EH (cell line): ENCODE measurements at places on chromosomes 5 and 9.
A peak's percentile ranks its signal among the peaks of the same experiment; 100 is the strongest.

- no peak for DNase-seq
These were observed 121.4 kb downstream of the CMYA5 start for GRCh38 chr5:79811081-79811480.

DNA sequence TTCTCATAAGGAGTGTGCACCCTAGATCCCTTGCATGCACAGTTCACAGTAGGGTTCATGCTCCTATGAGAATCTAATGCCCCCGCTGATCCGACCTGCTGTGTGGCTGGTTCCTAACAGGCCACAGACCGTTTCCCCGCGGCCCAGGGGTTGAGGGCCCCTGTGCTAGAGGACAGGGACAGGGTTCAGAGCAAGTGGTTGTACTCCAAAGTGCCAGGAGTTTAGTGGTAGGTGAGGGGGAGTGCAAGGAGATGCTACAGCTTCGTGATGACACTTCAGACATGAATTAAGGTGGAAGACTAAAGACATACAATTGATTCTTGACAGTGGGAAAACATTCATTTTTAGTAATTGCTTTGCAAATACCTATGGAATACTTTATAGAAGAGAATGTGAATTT, 40.5 kb downstream of the SNX24 start:
- no peak for DNase-seq

- DNase-seq, result no peak
These were observed 38.7 kb downstream of the CXXC5 start for GRCh38 chr5:139686706-139687441.

- DNase-seq, result peak; percentile 4
These were observed 109.5 kb downstream of the GADD45G start for GRCh38 chr9:89714321-89714720.

DNA sequence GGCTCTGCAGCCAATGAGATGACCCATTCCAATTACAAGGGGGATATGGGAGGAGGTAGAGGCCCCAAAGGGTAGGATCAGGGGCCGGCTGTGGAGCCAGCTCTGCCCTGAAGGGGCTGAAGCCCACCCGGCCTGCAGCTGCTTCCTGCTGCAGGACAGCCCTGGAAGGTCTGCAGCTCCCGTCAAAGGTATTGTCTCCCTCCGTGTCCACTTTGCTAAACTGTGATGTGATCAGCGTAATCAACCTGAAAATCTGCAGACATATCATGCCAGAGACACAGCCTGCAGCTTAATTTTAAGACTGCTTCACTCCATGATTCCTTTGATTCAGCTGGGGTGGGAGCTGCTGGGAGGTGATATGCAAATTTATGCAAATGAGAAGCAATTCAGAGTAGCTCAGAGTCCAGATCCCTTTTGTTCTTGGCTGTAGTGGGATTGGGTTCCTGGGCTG, 90.7 kb downstream of the GADD45G start:
- DNase-seq, result no peak

DNA sequence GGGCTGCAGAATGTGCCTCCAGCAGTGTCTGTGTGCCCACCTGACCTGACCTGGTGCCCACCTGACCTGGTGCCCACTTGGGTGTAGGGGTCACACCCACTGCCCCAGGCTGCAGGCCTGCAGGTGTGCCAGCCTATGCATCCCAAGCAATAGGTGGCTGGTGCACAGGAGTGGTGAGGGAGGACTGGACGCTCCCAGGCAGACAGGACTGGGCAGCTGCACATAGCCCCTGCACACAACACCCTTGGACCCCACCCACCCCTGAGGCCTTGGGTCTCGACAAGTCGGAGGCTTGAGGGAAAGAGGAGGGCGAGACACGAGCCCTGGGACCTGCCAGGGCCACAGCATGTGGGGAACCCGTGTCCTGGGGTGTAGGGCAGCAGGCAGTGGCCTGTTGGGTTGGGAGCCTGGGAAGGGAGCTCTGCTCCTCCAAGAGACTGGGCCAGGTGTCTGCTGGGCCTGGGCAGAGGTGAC, 10.8 kb upstream of the NRARP start:
- no peak for DNase-seq

GRCh38 chr9:120729791-120730241, 15.5 kb upstream of the MEGF9 start:
- no peak for DNase-seq

GRCh38 chr9:78549711-78550110, 252.8 kb downstream of the PSAT1 start:
- peak; percentile 60 for DNase-seq

DNA sequence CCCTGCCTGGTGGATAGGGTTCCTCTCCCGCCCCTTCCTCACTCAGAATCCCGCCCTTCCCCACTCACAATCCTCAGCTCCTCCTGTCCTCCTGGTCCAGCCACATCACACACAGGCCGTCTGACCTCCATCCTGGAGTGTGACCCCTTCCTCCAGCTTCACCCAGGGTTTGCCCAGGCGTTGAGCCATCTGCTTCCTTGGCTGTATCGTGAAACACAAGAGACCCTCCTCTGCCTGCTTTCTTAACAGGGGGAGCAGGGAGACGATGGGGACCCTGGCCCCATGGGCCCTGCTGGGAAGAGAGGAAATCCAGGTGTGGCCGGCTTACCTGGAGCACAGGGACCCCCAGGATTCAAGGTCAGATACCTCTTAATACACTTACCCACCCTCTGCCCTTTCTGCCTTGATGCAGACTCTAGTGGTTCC, 32.3 kb upstream of the ORM1 start:
- no peak for DNase-seq

- peak; percentile 65 for DNase-seq
These were observed 355.9 kb upstream of the TLE4 start for GRCh38 chr9:79215821-79216220.

DNA sequence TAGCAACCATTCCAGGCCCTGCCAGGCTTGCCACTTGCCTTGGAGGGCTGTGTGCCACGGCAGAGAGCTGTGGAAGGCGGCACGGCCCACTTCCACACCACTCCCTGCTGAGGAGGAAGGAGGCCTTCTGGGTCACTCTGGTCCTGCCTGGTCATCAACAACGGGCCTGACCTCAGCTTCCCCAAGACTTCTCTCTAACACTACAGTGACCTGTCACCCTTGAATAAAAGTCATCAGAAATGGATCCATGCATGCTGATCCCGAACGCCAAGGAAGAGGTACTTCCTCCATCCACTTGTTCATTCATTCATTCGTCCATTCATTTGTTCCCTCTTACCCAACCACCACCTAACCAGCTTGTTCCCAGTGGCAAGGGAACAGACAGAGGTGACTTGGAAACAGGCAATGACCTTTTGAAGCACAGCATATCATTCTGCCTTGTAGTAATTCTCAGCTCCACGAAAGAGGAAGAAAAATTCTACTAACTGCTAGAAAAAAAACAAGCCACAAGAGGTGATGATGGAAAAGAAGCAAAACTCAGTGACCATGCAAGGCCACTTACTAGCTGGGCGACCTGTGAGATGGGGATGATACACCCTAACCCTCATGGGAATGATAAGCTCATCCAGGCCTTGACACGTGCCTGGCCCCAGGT, 58.6 kb downstream of the STK10 start:
- no peak for DNase-seq

- DNase-seq, result no peak
These were observed 15.8 kb downstream of the UBE2QL1 start for GRCh38 chr5:6464441-6464840.

DNA sequence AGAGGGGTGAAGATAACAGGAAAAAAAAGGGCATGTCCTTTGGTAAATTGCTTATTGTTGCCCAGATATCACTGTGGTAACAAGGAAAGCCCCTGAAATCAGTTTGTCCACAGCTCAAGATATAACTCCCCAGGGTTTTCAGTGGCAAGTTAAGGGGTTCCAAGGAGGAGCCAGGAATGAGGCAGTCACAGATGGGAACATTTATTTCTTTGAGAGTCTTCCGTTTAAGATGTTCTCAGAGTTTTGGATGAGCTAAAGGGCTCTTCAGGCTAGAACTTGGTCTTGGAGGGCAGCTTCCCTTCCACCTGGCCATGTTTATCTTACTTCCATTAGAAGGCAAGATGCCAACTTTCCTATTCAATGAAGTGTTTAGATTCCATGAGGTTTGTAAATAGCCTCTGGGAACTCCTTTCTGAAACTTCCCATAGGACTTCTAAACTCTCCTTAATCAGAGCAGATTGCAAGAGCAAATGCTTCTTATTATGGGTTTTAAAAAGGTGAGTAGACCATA, 277.6 kb upstream of the TNC start:
- DNase-seq, result no peak

DNA sequence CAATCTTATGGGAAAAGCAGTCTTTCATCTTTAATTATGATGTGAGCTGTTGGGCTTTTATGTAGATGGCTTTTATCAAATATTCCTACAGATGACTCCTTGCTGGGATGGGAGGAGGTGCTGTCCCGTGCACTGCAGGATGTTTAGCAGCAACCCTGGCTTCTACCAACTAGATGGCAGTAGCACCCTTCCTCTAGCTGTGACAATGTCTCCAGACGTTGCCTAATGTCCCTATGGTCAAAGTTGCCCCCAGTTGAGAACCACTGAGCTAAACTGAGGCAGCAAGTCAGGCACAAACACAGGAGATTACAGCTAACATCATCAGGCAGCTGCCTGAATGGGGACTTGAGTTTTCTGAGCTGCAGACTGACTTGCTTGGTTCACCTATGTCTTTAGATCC, 401.9 kb upstream of the PDE4D start:
- DNase-seq, result peak; percentile 48

- no peak for DNase-seq
These were observed 31.8 kb downstream of the PTGES start for GRCh38 chr9:129720865-129721545.

DNA sequence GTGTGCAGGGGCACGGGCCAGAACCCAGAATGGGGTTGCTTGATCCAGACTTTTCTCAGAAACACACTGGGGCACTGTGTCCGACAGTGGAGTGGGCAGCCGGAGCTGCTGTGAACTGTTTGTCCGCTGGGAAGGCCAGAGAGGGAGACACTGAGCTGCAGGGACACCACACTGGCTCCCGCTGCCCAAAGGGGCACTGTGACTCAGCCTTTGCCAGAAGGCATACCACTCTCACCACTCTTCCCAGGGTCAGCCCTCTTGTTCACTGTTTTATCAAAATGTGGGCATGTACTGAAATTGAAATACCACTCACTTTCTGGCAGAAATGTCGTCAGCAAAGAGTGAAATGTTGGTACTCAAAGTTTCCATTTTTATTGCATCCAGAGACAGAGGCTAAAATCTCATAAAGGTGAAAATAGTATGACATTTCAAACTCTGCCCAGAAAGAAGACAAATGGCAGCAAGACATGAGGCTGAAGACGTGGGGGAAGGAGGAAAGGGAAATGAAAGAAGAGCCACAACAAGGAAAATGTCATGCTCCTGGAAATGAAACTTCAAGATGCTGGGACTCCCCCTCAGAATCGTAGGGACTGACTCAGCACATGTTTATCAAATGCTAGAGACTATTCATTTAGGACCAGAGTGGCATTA, 4.5 kb upstream of the IL7R start:
- DNase-seq, result no peak

DNA sequence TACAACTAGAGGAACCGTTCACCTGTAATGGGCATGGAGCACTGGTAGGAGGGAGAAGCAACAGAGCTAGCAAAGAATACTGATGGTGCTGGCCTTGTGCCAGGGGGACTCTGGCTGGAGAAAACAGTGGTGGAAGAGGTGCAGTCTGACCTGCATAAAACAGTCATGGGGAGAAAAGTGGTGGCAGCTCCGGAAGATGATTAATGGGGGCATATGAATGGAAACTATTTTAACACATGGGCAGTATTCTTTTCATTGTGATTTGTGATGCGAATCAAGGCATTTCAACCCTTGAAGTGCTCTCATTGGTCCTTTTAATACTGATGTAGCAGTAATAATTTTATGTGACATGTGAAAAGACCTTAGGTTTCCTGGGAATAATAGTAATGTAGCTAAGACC, 219.6 kb downstream of the ADAMTS6 start:
- peak; percentile 24 for DNase-seq

- no peak for DNase-seq
These were observed 71.6 kb downstream of the PKD2L2 start for GRCh38 chr5:137960819-137961218.

DNA sequence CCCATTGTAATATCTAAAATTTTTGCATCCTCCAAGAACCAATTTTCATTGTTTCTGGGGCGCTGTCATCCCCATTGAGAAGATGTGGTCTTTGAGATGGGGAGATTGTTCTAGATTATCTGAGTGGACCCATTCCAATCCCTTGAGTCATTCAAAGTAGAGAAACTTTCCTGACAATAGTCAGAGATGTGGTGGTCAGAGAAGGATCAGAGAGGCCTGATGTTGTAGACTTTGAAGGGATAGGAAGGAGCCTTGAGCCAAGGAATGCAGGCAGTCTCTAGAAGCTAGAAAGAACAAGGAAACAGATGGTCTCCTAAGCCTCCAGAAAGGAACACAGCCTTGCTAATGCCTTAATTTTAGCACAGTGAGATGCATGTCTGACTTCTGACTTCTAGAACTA, 80.4 kb downstream of the TEK start:
- DNase-seq, result peak; percentile 30

GRCh38 chr5:125579182-125579581, 832.7 kb upstream of the ZNF608 start:
- no peak for DNase-seq

DNA sequence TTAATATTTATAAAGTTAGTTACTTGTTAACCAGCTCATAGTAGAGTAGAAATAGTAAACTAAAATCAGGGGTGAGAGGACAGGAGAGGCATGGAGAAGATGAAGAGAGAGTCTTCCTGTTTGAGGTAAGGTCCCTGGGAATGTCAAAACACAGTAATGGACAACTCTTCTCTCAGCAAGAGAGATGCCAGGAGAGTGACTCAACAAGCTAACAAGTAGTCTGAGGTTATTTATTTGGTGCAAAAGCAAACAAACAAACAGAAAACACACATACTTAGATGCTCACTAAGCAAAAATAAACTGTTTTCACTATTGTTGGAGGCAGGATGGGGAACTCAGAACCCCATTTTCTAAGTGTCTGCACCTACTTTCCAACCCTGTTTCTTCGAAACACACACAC, 333.2 kb upstream of the RFX3 start:
- DNase-seq, result peak; percentile 60

DNA sequence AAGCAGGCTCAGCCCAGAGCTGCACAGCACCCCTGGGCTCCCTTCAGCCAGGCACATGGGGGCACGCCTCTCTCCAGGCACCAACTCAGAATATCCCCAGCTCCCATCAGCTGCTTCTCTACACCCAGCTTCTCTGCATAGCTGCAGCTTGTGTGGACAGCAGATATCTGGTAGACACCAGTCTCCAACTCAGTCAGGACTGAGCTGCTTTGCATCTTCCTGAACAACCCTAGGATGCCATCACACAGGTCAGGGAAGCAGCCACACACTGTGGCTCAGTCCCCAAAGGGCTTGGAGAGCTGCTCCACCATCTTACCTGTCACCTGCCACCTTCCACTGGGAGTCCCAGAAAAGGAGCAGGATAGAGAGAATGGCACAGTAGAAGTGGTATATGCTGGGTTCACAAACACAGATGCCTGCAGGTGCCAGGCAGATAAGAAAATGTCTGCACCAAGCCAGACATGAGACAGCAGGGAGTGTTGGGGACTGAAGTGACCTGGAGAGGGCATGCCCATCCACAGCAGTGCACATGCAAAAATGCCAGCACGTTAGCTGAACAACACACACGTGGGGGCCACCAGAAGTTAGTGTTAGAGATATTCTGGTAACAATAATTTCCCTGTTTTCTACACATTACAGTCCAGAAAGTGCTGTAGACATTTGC, 42.0 kb downstream of the THBS4 start:
- DNase-seq, result no peak
